Activated CD8-positive, alpha-beta memory T cell treated with anti-CD3 and anti-CD28 coated beads, Interleukin-2, amount 10 ng/mL, durations not matched to agents 7 days and 5 days (primary cell): ENCODE measurements at places on chromosomes 2 and 18. TPM values are rescaled to one million over a fixed set of nuclear protein-coding genes. Genes with fewer than 3 reads are reported as not detected.

DNA sequence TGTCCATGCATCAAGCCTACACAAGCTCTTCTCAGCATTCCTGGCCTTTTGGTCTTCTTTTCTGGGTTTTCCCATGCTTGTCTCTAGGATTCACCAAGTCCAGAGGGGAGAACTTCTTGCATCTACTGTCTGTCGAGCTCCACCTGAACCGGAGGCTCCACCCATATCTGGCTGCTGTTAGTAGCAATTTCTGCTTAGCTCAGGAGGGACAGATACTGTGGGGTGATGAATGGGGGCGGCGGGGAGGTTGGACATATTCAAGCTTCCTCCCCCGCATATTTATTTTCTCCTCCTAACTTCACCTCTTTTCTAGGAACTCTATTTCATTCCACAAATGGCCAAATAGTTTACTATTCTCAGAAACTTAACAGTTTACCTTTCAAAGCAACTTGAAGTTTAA is 163.5 kb downstream of the PTH2R start:
- H3K4me1 ChIP-seq: no peaks in the 10 kb centered on the region
- H3K4me3 ChIP-seq: no peak overlapping the region
- no peaks in the 10 kb centered on the region for H3K27me3 ChIP-seq

DNA sequence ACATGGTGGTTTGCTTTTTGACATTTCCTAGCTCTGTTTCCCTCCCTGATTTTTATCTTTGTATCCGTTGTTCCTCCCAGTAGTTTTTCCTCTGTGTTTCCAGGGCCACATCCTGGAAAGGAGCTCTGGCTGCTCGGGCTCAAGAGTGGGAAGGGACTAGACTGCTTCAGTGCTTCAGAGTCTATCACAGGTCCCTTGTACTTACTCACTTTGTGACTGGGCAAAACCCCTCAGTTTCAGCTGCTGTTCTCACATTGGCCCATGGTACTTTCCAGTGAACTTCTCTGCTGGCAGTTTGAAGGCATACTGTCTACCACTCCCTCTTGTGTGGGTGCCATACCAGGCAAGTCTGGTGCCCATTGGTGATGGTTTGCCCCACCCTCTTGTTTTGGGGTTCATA is 7.5 kb upstream of the STAMBP start:
- H3K27ac ChIP-seq: no peak overlapping the region
- no peaks in the 10 kb centered on the region for H3K36me3 ChIP-seq
- no peak for DNase-seq
- peaks cover 17% of the 10 kb centered on the region for H3K4me1 ChIP-seq
- no peaks in the 10 kb centered on the region for H3K27me3 ChIP-seq

- H3K27me3 ChIP-seq: peaks cover 6% of the 10 kb centered on the region
- no peak for DNase-seq
- no peaks in the 10 kb centered on the region for H3K36me3 ChIP-seq
Observed at GRCh38 chr2:226488034-226488433, 311.6 kb downstream of the IRS1 start.

DNA sequence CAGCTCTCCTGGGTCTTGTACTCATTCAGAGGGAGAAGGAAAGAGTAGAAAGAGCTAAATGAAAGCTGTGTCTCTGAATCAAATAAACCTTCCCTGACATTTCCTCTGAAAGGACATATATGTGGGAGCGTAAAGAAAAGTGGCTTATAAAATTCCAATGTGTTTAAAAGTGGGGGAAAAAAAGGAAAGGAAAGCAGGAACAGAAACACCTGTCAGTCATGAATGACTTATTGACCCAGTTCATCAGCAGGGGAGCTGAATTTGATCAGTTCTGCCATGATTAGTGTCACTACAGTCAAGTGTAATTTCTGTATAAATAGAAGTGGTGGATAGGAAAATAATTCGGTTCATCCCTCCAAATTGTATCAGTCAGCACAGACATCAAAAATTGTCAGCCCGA is 382.5 kb downstream of the ERBB4 start:
- no peak for DNase-seq
- no peaks in the 10 kb centered on the region for H3K27me3 ChIP-seq
- no peak overlapping the region for H3K4me3 ChIP-seq
- H3K4me1 ChIP-seq: no peaks in the 10 kb centered on the region
- H3K27ac ChIP-seq: no peak overlapping the region

GRCh38 chr2:233972941-233973575 is 55.9 kb downstream of the TRPM8 start:
- no peak for DNase-seq
- peaks cover 9% of the 10 kb centered on the region for H3K27me3 ChIP-seq
- peaks cover 19% of the 10 kb centered on the region for H3K4me1 ChIP-seq
- H3K4me3 ChIP-seq: no peak overlapping the region

- H3K27me3 ChIP-seq: no peaks in the 10 kb centered on the region
- H3K27ac ChIP-seq: no peak overlapping the region
Observed at GRCh38 chr2:64466478-64467085, 12.6 kb downstream of the LGALSL start.

The DNAJC27 gene
- total RNA-seq: 6.5 TPM

The CGREF1 gene
- 1.1 TPM for total RNA-seq
